ENCODE measurements at places on chromosomes 13 and 19.

DNA sequence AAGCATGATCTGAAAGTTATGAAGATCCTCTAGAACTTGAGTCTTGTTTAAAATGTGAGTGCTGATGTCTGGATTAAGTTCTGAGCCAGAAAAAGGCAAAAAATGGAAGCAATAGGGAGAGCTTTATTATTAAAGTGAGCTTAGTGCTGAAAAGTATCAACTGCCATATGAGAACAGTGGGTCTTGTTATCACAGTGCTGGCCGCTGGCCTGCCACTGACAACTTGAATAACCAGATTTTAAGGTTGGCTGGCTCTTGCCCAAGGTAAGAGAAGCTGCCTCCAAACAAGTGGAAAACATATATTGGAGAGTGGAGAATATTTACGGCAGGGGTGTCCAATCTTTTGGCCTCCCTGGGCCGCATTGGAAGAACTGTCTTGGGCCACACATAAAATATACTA lies 33.9 kb downstream of the NUFIP1 start:
- DNase-seq, result no peak

DNA sequence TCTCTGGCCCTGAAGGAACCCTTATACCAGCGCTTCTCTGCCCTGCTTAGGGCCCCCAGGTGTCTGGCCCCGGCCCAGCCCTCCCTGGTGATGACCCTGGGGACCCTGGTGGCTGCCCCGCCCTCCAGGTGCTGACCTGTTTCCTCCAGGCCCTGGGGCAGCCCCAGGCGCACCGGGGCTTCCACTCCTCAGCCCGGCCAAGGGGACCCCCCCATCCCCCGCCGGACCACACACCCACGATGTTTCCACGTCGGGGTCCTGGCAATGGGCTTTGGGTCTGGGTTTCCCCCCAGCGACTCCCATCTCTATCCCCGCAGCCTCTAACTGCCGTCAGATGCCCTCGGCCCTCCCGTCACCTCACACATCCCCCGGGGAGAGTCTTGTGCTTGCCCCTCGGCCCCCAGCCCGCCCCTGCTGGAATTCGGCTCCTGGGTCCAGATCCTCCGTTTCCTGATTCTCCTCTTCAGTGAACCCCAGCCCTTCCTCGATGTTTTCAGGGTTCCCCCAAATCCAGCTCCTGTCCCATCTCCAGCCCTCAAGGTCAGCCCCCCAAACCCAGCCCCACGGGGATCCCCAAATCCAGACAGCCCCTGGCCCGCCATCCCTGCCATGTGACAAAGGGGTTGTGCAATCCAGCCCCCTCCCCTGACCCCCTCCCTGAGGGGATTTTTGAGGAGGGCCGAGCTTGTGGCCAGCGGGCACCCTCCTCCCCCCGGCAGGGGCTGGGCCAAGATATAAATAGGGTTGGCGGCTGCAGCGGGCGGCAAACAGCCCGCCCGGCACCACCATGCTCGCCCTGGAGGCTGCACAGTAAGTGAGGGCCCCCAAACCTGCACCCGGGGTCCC lies at the start of gene SPIB:
Gene SPIB (plus strand): TSS at position 763 of the 846 bp plus-strand sequence. CDS start 25 bp downstream, at position 788.
- no peak for DNase-seq

DNA sequence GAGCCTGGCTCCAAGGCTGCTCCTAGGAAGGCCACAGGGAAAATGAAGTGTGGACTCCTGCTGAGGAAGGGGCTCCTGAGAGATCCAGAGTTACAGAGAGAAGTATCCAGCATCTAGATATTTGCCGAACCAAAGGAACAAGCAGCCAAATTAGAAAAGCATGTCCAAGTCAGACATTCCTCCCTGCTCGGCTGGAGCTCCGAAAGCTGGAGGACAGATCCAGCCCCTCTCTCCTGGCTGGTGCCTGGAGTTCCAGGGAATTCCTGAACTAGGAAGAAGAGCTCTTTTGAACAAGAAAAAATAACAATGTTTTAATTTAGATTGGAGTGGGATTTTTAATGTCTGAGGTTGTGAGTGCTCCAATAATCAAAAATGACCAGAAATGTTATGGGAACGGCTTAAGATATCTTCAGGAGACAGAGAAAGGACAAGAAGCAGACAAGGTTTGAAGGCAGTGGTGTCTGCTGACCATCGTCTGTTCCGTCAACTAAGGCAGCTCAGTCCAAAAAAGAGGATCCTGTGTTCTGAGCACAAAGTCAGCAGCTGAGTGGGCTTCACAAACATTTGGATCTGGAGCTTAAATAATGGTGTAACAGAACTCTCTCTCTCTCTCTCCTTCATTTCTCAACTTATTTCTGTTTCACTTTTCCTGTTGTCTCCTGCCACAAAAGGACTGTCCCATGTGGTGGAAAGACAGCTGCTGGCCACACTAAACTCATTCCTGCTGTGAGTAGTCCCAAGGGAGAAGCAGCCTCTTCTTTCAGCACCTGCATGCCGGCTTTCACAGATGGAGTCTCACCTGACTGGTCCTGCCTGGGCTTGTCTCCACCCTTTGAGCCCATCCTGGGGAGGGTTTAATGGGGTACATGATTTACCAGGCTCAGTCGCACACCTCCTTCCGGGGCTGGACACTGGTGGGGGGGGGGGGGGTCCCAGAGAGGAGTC lies 31.5 kb upstream of the IRS2 start:
- no peak for DNase-seq

DNA sequence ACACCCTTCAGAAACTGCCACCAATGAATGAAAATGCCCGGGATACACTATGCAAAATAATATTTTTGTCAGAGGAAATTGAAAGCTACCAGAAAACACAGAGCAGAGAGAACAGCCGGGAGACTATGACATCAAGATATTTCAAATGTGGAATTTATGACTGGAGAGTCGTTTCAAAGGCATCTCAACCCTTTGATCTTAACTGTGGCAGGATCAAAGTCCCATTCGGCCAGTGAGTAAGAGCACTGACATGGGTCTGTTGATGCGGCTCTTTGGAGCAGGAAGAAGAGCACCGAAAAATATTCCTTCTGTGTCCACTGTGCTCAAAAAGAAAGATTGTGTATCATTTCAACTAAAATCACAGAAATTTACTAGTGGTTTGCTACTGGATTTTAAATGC lies 201.9 kb downstream of the RFC3 start:
- DNase-seq, result no peak

- no peak for DNase-seq
These were observed 232.9 kb upstream of the STARD13 start for GRCh38 chr13:33518452-33518851.

GRCh38 chr19:41225238-41226052 lies 6.4 kb downstream of the AXL start:
- DNase-seq, result peak; percentile 40

DNA sequence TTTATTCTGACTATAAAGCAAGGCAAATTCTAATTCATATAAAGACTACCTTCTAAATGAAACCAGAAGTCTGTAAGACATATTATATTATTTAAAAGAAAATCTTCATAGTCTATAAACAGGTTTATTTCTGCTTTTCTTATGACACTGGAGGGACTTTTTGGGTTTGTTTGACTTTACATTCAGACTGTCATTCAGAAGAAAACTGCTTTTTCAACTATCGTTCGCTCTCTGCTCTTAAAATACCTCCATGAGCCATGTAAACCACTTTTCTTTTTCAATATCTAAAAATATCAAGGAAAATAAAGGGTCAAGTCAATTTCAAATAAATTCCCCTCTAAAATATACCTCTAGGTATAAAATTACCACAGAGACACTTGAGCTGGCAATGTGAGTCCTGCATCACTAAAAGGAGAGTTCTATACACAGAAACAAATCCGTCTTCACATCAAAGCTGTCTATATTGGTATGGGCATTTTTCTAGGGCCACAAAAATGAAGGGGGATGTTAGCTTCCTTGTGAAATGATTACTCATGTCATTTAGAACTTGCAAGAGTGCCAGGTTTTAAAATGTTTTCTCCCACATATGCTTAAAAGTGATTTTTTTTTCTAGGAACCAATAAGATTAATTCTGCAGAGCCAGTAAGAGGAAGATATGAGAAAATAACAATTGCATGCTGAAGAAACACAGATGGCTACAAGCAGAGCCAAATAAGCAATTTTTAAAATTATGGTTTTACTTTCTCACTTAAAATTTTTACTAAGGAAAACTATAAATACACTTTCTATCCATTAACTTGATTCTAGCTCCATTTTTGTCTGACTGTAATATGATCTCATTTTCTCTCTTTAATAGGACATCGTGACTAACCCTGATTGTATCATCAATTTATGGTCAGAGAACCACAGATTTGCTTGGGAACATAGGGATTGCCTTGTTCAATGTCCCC lies 181.8 kb downstream of the TBC1D4 start:
- no peak for DNase-seq

GRCh38 chr19:41548954-41549688 lies 26.8 kb upstream of the CEACAM21 start:
- peak; percentile 57 for DNase-seq

GRCh38 chr13:37277435-37278144 lies 172.1 kb upstream of the CSNK1A1L start:
- no peak for DNase-seq

DNA sequence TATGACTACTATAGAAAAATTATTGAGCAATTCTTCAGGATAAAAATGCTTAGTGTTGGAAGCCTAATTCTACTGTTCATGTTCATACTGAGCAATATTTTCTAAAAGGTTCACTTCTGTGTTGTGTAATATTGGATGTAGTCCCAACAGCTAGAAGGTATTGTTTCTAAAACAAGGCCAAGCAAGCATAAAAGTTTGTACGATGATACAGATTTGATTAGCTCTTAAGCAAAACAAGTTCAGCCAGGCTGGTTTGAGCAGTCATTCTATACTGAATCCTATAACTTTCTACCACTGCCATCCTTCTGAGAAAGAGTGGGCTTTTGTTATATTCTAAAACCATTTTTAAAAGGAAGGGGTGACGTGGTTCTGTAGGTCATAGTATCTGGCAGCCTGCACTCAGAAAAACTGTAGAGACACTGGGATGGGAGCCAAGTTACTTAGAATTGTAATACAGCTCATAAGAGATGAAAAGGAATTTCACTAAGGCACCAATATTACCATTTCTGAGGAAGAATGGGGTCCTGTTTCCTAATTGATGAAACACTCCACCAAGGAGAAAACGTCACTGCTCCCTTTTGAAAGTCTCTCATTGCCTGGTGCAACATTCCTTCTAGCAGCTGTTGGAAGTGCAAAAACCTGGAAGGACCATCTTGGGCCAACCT lies 275.0 kb upstream of the DACH1 start:
- no peak for DNase-seq

DNA sequence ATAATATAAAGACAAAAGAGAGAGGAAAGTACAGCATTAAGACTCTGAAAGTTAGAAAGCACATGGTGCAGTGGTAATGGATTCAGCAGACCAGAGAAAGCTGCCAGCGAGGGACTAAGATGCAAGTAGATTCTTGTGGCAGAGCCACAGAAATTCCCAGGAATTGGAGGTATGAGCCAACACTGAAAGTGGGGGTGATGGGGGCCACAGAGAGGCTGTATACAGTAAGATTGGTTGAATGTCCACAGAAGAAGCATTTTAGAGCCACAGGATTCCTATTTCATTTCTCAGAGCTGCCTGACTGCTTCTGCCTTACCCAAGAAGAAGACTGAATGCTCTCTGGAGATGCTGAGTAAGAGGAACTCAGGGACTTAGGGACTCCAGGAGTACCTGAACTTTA lies 295.0 kb downstream of the LMO7 start:
- DNase-seq, result no peak

- DNase-seq, result no peak
These were observed 18.9 kb upstream of the EPHX3 start for GRCh38 chr19:15251010-15251748.

DNA sequence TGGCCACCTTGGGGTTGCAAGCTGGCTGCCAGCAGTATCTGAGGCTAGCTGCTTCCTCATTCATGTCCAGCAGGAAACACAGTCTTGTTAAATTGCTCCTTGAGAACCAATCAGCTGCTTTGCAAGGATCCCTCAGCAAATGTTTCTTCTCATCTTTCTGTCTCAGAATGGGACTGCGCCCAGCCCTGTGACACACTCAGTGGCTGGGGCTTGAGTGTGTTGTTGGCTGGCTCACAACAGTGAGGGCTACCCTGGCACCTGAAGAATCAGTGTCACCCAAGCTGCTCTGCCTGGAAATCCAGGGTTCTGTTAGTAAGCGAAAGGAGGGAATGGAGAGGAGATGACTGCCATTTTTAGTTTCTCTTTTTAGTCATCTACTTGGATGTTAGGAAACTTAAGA lies 317.2 kb downstream of the DCT start:
- DNase-seq, result no peak

DNA sequence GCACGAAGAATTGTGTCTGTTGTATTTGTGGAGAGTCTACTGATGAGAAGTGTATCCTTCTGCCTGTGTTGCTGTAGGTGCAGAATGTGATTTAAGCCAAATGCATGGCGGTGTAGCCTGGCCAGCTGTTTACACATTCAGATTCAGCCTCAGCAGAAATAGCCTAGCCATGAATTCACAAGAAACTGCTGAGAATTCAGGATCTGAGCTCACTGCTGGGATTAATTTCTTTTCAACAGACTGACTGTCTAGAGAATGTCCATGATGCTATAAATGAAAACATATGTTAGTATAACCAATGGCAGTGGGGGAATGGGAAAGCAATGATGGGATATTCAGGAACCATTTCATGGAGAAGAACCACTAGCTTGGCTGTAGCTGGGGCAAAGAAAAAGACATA lies 77.4 kb upstream of the RNF113B start:
- DNase-seq, result no peak

GRCh38 chr19:46849610-46850009 lies 1.0 kb downstream of the AP2S1 start:
- no peak for DNase-seq

DNA sequence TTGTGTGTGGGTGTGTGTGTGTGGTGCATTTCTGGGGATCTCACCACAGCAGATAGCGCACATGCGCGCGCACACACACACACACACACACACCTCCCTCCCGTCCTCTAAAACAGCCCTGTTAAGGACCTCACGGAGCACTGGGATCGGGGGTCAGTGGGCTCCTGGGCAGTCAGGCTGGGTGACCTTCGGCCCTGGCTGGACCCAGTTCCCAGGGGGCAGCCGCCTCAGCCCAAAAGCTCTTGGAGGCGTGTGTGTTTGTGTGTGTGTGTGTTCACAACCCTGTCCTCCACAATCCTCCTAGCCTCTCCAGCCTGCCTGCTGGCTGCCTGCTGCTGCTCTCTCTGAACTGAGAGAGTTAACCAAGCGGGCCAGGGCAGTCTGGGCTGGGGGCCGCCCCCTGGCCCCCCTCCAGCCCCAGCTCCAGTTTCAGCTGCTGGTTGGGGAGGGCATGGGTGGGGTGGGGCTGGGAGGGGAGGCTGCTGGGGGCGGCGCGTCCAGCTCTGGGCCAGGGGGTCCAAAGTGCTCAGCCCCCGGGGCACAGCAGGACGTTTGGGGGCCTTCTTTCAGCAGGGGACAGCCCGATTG lies at the start of gene FXYD1:
Gene FXYD1 (plus strand): TSS at position 520 of the 588 bp plus-strand sequence. CDS start 1,256 bp downstream, outside the sequence.
- DNase-seq, result no peak
